ENCODE measurements at places on chromosomes 7 and 10.

- DNase-seq, result no peak
Measured at GRCh38 chr7:123211545-123211944, 11.8 kb upstream of the SLC13A1 start.

DNA sequence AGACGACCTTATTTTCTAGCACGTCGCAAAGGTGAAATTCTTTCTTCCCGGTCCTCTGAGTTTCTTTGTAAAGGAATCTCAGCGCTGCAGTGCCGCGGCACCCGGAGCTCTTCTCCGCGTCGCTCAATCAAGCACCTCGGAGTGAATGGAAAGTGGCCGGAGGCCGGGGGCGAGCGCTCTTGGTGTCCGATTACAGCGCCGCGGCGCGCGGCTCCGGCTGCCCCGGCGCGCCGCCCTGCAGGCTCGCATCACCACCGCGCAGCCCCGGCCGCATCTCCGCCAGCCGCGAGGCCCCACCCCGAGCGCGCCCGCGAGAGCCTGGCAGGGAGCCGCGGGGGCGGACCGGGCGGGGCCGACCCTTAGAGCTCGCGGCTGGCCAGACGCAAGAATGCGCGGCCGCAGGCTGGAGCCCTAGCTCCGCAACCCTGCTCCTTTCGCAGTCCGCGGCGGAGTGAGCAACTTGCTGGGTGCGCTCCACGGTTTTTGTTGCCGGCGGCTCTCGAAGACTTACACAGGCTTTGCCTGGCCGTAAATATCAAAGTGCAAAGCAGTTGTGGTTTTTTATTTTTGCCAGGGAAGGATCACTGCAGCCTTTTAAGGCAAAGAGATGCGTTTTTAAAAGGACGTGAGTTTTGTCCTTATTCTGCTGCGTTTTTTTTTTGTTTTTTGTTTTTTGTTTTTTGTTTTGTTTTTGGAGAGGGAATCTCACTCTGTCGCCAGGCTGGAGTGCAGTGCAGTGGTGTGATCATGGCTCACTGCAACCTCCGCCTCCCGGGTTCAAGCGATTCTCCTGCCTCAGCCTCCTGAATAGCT lies at the start of gene SEMA3C:
Gene SEMA3C, minus strand, starts transcription at position 143 of the 813 bp plus-strand sequence. CDS start 2,270 bp downstream, outside the sequence.
- DNase-seq, result peak; percentile 72

GRCh38 chr10:120253131-120253530 lies 203.9 kb upstream of the PLPP4 start:
- DNase-seq, result no peak

DNA sequence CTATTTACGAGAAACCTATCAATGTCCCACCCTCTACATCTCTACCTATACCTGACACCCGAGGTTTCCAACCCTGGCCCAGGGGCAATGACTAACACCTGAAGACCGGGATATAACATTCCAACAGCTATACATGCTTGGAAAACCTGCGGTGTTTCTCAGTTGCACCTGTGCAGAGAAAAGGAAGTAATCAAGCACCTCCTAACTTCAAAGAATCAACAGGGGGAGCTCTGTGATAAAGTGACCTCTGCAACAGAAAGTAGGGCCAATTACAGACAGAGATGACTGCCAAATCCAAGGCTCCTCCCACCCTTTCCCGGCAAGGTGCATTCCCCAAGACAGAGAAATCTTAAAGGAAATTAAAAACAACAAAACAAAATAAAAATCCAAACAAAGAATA lies 41.3 kb downstream of the CCDC6 start:
- no peak for DNase-seq

DNA sequence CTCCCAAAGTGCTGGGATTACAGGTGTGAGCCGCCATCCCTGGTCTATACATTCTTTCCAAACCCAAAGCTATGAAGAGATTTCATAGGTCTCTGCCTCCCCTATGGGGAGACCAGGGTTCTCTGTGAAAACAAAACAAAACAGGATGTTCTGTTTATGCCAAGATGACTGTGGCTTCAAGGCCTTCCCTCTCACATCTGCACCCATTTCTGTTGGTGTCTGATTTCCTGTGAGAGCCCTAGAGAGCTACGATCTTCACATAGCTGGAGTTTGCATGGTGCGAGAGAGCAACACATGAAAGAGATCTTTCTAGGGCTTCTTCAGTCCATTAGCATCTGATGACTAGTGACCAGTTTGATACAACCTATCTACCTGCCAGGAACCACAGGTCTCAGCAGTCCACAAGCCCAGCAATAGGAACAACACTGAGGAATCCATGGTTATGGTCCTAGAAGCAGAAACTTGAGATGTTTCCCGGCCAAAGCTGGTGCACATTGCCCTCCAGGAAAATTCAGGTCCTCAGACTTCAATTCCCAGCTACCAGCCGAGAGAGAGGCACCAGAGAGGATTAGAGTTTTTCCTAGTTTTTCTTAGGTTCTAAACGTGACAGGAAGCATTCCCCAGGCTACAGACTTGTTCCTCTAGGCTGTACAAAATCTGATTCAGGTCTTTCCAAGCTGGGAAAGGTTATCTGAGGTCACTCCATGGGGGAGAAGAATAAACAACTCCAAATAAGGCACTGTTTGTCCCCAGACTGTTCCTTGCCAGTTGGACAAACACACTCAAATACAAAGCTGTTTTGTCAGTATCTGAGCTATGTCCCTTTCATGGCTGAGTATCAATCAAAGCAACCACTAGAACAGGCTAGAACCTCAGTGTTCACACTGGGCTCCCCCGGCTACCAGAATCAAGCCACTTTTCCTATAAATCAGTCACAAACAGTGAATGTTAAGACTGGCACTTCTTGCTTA lies 259.7 kb downstream of the CALN1 start:
- DNase-seq, result no peak

GRCh38 chr7:143385891-143386781 lies 5.0 kb downstream of the ZYX start:
- DNase-seq, result no peak

DNA sequence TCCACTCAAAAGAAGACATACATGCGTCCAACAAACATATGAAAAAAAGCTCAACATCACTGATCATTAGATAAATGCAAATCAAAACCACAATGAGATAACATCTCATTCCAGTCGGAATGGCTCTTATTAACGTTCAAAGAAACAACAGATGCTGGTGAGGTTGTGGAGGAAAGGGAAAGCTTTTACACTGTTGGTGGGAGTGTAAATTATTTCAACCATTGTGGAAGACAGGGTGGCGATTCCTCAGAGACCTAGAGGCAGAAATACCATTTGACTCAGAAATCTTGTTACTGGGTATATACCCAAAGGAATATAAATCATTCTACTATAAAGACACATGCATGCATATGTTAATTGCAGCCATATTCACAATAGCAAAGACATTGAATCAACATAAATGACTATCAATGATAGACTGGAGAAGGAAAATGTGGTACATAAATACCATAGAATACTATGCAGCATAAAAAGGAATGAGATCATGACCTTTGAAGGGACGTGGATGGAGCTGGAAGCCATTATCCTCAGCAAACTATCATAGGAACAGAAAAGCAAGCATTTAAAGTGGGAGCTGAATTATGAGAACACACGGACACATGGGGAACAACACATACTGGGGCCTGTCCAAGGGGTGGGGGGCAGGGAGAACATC lies 28.4 kb downstream of the PCDH15 start:
- no peak for DNase-seq

DNA sequence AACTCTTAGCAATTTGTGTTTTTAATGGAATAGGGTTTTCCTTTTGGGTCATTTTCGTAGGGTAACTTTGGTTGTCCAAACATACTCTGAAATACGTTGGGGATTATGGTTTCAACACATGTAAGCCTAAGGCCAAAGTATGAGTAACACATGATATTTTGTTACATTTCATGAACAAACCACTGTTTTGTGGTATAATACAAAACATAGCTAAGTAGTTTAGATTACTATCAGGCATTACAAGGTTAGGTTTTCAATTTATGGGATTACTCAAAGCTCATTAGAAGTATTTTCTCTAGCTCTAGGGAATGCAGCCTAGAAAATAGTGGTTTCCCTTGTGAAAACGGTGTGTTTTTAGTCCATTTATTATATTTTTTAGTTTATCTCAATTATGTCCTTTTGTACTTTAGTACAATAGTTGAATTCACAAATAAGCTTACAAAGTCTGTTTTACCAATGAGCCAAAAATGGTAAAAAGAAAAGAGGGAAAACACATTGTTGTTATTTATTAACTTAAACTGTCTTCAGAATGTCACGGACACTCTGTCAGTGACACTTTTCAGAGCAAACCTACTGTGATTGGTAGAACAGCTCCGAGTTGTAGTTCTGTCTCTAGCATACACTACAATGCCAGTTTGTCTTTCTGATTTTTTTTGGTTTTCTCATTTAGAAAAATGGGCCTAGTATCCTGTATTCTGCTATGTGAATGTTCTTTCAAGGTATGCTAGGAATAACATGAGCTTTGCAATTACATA lies 473.7 kb downstream of the SUGCT start:
- no peak for DNase-seq

DNA sequence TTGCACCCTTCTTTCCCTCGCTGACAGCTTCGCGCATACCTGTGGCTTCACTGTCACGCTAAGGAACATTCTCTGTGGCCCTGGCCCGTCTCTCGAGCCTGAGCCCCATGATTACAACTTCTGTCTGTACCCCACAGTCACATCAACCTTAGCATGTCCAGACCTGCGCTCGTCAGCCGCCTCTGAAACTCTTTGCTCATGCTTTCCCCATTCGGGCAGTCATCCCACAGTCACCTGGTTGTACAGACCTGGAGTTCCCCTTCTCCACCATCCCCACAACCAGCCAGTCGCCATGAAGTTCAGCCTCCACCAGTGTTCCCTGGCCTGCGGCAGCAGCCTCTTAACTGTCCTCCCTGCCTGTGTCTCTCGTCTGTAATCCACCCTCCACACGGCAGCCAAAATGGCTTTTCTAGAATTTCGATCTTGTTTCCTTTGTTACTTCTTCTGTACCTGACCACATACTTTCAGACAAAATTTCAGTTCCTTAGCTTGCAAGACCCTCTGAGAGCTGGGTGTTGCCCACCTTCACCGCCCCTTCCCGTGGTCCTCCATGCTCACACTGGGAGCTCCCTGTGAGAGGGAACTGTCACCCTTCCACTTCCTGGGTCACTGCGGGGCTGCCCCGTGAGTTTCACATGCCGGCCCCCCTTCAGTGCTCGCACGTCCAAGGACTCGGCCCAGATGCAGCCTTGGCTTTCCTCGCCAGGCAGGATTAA lies 229.2 kb downstream of the CELF2 start:
- no peak for DNase-seq

DNA sequence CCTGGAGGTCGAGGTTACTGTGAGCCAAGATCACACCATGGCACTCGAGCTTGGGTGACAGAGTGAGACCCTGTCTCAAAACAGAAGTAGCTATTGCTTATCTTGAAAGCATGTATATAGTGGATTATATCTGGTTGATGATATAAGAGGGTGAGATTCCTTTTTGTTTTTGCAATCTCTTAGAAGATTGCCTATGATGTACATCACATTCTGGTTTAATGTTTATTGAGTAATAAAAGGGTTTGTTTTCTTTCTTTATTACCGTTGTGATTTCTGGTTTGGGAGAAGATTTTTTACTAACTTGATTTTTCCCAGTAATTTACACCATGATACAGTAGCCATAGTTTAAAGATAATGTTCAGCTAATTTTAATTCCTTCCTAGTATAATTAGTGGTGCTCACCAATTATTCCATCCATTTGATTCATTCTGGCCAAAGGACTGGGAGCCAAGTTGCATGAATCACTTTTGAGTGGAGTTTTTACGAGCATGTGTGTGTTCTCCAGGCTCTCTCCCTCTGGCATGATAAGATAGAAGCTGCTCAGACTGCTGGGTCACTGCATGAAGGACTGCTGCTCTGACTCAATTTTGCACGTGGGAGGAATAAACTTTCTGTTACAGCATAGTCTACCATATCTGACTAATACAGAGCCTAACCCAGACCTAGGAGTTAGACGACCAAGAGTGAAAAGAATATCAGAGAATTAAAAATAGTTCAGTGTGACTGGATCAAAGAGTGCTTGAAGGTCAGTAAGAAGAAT lies 13.5 kb upstream of the TSPAN13 start:
- no peak for DNase-seq

- DNase-seq, result no peak
Measured at GRCh38 chr7:134992626-134993179, 6.4 kb downstream of the AGBL3 start.

DNA sequence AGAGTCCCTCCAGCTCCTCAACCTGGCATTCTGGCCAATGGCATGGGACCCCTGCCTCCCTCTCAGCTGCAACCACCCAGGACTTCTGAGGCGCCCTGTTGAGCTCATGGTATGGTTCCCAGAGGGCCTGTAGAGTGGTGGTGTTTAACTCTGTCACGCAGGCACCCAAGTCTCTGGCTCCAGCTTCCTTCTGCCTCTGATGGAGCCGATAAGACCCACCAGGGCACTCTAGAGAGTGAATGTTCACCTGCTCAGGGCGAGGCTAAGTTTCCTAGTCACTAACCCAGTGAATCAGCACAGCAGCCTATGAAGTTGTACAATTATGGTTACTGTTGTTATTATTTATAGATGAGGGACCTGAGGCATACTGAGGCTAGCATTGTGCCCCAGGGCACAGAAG lies 120.4 kb downstream of the ZMIZ1 start:
- no peak for DNase-seq

GRCh38 chr10:5499493-5500140 lies at the start of gene CALML5:
Gene CALML5, minus strand, starts transcription at chr10:5499570. Its CDS starts 132 bp downstream, at chr10:5499438.
- DNase-seq, result no peak

DNA sequence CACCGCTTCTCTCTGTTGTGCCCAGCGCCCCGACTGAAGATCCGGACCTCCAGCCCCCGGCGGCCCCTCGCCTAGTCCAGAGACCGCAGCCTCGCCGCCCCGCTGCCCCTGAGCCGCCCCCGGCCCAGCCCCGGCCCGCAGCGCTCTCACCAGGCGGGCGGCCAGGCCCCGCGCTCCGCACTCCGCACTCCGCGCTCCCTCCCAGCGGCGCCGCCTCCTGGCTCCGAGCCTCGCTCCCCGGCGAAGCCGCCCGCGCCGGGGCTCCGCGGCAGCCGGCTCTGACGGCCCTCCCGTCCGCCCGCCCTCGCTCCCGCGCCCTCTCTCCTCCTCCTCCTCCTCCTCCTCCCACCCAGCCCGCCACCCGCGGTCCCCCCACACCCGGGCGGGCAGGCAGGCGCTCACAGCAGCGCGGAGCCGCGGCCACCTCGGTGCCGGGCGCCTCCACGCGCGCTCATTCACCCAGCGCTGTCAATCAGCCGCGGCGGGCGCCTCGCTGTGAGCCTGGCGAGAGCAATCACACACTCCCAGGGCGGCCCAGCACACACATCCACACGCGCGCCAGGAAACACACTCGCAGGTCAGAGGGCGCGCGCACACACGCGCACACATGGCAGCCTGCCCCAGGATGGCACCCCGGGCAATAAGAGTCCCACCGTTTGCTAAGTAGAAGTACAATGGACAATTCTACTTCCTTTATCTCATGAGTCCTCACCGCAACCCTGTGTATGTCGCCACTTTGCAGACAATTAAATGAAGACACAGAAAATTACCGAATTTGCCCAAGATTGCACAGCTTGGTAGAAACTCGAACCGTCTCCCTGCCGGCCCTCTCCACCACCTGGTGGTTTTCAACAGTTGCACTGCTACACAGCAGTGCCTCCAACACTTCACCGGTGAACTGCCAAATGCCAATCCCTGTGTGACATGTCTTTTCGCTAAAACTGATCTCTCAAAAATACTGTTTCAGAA lies at the start of gene PRRT4:
Gene PRRT4, minus strand, starts transcription at position 280 of the 969 bp plus-strand sequence.
- no peak for DNase-seq

Measured in nucleus accumbens (tissue), 56 donors.